ENCODE measurements at places on chromosomes 5 and 9.

- DNase-seq: no peak
These were observed 2.2 kb downstream of the CCNJL start for GRCh38 chr5:160310140-160310539.

- no peak for DNase-seq
These were observed 77.6 kb downstream of the CD180 start for GRCh38 chr5:67119010-67119409.

- DNase-seq: no peak
These were observed 17.0 kb downstream of the DMAC1 start for GRCh38 chr9:7782400-7783120.

DNA sequence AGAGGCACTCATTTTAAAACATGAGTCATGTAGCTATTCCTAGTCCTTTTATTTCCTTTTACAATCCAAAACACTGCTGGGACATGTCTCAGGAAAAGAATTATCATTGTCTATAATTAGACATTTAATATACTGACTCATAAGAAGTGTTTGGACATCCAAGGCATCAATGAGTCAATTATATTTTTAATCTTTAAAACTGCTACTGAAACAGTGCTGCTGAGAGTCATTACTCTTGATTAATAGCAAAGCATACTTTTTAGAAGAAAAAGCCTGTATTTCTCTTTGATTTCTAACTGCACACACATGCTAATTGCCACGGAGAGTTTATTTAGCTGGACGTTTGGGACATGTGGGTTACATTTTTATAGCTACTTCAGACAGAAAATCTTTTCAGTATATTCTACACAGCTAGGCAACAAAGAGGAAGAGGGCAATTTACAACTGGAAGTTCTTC, 1249.0 kb upstream of the CDH18 start:
- no peak for DNase-seq

DNA sequence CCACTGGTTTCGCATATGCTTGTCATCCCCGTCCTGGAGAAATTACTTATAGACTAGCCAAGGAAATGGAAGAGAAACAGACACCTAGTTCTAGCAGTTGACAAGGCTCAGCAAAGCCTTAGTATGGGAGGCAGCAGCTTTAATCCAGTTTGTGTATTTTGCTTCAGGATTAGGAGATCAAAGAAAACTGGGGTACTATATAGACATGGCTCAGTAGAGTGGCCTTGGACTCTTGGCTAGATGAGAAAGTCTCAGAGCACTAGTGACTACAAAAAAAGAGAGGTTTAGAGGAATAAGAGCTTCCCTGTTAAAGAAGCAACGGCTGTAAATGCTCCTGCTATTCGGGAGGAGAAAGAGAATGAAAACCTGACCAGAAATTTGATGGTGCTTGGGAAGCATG, 349.1 kb downstream of the CTNND2 start:
- DNase-seq: no peak

DNA sequence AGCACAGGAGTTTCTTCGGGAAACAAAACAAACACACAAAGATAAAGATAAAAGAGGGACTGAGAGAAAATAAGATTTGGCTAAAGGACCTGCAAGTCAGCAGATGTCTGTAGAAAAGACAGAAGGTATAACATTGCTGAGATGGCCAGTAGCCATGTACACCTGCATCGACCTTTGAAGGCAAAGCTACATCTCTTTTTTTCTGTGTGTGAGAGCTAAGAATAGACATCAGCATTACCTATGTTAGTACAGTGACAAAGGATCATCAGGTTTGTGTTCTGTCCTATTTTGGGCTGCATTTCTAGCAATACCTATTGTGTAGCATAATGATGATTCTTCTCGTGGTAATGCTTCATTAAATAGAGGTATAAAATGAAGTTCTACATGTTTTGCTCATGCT, 64.9 kb downstream of the KDM4C start:
- no peak for DNase-seq

- no peak for DNase-seq
These were observed 46.0 kb downstream of the RAPGEF1 start for GRCh38 chr9:131693651-131694597.

- no peak for DNase-seq
These were observed 79.0 kb downstream of the ADCY2 start for GRCh38 chr5:7474821-7475403.

DNA sequence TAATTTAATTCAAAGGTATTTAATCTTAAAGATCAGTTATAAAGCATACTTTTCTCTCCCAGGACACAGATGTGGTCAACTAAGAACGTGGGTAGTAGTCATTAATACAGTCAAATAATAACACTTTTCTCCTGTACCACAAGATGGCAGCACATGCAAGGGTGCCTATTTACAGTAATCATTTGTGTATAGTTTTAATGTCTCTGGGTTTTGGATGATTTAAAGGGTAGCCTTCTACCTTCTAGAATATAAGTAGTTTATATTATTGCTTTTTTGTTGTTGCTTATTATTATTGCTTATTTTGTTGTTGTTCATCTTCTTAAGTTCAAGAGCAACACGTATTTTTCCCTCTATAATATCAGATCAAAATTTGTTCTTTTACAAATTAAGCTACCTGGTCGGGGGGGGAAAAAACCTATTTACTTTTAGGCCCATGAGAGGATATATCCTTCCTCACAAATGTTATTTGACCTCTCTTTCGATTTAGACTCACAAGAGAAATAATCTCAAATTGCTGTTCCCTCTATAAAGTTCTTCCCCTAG, 59.6 kb upstream of the SLC27A6 start:
- DNase-seq: peak; percentile 65

DNA sequence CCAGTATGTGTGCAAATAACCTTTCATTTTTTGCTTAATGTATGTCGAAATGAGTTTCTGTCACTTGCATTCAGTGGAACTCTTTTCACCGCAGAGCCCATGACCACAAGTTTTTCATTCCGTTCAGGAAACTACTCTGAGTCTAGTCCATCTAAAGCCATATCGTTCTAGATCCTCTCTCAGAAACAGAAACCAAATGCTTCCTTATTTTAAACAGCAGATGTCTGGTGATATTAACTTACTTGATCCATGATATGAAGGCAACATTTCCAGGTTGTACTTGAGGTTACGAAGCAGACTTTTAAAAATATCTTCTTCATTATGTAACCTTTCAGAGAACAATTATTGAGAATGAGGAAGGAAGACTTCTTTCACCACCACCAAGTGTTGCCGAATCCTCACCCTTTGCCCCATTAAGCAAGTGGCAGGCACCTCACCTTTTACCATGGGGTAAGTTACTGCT, 72.4 kb upstream of the GNAQ start:
- peak; percentile 47 for DNase-seq

GRCh38 chr9:107288701-107289100, 5.6 kb downstream of the RAD23B start:
- DNase-seq: no peak

DNA sequence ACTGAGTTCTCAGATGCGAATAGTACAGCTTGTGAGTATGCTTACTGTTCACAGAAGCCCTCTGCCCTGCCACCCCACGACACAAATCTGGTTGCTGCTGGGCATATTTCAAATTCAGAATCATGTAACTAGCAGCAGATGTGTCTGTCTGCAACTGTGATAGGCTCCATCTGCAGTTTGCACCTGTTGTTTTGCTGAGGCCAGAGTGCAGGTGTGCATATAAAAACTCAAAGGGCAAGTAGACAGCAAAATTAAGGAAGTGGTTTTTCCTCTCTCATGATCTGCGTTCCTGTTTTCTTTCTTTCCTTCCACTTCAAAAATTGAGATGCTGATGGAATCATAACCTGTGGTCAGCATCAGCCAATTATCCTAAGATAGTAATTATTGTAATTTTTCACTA, 1000.5 kb downstream of the PTPRD start:
- peak; percentile 70 for DNase-seq

DNA sequence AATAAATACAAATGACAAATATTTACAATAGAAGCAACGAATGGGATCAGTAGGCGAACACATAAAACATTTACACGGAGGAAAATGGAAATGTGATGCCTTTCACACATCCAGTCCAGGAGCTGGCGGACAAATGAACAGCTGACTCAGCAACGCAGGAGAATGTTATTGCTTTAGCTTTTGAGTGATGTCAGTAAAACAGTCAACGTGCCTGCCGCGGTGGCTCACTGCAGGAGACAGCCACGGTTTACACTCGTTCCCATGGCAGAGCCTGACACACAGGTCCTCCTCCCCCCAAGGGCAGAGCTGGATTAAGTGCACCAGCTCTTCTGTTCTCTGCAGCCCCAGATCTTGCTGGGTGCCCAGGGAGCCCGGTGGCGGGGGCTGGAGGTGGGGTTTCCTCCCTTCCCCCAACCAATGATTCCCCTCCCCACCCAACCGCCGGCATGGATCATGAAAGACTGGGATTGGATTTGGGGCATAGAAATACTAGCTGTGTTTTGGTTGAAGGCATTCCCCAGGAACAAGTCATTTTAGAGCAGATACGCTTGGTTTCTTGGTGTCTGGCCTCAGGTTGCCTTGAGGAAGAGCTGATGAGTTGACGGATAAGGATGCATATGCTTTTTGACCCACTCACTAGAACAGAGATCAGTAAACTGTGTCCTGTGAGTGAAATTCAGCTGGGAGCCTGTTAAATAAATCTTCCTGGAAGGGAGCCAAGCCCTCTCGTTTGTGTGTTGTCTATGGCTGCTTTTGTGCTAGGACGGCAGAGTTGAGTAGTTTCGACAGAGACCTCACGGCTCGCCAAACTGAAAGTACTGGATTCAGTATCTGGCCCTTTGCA, 12.5 kb downstream of the STC2 start:
- DNase-seq: no peak

DNA sequence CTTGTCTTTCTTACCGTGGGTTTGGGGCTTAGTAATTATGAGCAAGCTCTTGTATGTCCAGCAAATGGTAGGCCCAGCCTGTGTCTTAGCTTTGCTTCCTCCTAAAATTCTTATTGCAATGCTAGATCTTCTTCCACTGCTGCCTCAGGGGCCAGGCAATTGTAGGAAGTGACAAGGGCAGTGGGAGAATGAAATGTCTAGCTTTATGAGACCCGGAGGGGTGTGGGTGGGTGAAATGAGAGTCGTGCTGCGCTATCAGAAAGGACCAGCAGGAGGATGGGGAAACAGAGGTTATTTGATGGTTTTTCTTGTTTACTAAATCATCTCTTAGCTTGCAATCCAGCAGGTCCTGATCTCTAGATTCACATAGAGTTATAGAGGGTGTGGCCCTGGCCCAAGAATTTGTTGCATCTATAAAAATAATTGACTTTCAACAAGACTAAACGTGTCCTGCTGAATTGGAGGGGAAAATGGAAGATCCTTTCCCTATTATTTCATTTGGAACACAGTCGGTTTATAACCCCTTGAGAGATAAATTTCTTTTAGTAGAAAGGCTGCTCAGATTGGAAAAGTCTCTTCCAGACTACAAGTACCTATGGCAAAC, 43.7 kb downstream of the ZNF366 start:
- no peak for DNase-seq

DNA sequence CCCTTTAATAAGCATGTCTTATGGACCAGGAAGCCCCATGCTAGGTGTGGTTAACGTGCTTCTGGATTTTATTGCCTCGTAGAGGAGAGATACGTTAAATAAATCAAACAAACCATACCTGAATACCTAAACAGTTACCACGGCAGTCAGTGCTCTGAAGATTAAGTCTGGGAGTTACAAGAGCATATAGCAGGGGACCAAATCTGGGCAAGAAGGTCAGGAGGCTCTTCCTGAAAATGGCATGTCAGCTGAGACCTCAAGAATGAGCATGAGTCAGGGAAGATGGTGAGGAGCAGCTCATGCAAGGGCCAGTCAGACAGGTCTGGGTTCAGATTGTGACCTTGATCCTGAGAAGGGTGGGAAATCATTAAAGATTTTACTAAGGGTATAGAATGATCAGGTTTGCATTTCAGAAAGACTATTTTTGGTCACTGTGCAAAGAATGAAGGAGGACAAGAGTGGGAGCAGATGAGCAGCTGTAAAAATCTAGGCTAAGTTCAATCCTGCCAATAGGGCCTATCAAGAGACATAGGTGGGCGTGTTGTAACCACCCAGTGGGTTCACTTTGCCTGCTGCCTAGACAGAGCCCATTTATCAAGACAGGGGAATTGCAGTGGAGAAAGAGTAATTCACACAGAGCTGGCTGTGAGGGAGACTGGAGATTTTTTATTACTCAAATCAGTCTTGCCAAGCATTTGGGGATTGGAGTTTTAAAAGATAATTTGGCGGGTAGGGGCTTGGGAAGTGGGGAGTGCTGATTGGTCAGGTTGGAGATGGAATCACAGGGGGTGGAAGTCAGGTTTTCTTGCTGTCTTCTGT, 4.8 kb upstream of the ZNF366 start:
- DNase-seq: no peak

- DNase-seq: no peak
These were observed 160.1 kb upstream of the ZNF608 start for GRCh38 chr5:124906339-124907097.

DNA sequence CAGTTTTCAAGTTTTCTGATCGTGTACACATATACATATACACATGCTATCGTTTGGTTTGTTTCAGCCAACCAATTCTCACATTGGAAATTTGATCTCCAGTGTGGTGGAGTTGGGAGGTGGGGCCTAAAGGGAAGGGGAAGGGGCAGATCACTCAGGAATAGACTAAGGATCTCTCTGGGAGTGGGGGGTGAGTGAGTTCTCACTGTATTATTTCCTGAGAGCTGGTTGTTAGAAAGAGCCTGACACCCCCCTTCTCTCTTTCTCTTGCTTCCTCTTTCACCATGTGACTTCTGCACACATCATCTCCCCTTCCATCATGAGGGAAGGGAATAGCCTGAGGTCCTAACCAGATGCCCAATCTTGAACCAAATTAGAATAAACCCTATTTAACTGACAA, 551.7 kb downstream of the MAT2B start:
- DNase-seq: no peak

DNA sequence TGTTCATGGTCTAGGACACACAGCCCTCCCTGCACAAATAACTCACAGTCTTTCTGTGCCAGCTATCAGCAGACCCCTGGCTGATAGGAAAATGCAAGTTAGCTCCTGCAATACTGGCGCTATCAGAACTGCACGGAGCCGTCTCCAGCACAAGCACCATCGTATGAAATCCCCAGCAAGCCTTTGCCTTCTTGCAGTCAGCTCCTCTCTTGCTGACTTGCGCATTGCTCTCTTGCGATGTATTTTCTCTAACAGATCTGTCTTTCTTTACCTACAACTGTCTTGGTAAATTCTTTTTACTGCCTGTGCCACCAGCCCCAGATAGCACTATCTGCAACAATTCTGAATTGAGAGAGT, 25.1 kb upstream of the UGCG start:
- no peak for DNase-seq

- DNase-seq: peak; percentile 29
These were observed 305.0 kb downstream of the RAB3C start for GRCh38 chr5:58887721-58888409.

Data from GM12865 (cell line).